ENCODE measurements at places on chromosomes 5 and 9.

- DNase-seq = no peak
These were observed 55.2 kb upstream of the SLIT3 start for GRCh38 chr5:169356181-169356580.

DNA sequence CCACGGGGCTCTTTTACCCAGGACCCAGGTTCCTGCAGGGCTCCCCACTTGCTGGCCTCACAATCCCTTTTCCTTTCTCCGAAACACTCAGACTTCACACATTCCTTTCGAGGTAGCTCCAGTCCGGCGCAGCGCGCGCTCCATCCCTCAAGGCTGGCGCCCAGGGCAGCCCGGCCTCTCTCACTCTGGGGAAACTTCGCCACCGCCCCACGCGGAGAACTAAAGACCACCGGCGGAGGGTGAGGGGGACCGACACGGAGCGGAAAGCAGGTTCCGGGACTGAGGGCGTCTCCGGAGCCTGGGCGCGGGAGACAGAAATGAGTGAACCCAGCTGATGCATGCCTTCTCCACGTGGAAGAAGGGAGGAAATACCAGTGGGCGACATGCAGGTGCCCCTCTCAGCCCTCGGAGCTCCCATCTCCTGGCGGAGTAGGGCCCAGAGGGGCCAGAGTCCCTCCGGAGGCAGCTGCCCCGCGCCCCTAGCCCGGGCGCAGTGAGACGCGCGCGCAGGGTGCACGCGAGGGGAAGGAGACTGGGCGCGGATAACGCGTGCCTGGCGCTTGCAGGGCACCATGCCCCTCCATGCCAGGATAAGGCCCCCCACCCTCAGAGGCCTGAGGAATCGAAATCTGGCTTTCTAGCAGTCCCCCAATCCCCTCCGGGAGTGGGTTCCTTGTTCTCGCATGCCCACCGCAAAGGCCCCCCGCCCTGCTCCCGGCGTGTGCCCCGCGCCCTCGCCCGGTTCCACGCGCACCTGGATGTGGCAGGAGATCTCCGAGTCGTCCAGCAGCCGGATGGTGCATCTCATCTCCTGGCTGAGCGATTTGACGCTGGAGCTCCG, 650 bp downstream of the FRMD3 start:
- DNase-seq = no peak

- DNase-seq = no peak
These were observed 2.2 kb upstream of the TSPAN17 start for GRCh38 chr5:176644878-176645670.

- no peak for DNase-seq
These were observed 130.6 kb downstream of the PDZD2 start for GRCh38 chr5:31769530-31769929.

GRCh38 chr5:133110709-133111108, 58.9 kb downstream of the HSPA4 start:
- DNase-seq = no peak

DNA sequence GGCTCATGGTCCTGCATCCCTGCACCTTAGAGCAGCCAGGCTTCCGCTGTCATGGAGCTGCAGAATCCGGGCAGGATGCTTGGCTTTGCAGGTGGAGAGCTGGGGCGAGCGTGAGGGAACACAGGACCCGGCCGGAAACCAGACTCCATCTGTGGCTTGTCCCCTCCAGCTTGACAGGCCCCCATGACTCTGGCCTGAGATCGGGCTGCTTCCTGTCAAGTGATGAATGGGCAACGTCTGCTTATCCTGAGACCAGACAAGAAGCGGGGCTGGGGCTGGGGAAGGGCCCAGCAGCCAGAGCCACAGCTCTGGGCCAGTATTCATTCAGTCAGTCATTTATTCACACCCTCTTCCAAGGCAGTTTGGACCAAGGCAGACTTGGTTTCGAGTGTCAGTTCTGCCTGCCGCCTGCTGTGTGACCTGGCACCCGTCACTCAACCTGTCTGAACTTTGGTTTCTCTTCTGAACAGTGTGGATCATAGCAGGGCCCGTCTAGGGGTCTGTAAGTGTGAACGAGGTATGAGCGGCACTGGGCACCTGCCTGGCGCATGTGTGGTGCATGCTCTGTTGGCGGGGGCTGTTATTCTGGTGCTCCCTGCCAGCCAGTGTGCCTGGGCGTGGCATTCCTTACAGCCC, 37.5 kb downstream of the NEK6 start:
- no peak for DNase-seq

GRCh38 chr5:152990649-152991048, 499.8 kb upstream of the GRIA1 start:
- no peak for DNase-seq

GRCh38 chr5:115816226-115817081, at the start of gene CDO1:
Gene CDO1 (minus strand): TSS chr5:115816659. CDS start chr5:115816397, 262 bp downstream.
- no peak for DNase-seq

GRCh38 chr9:128082151-128082550, 14.1 kb downstream of the SLC25A25 start:
- no peak for DNase-seq

- DNase-seq = no peak
These were observed 1890.7 kb upstream of the NUDT12 start for GRCh38 chr5:105453216-105453807.

DNA sequence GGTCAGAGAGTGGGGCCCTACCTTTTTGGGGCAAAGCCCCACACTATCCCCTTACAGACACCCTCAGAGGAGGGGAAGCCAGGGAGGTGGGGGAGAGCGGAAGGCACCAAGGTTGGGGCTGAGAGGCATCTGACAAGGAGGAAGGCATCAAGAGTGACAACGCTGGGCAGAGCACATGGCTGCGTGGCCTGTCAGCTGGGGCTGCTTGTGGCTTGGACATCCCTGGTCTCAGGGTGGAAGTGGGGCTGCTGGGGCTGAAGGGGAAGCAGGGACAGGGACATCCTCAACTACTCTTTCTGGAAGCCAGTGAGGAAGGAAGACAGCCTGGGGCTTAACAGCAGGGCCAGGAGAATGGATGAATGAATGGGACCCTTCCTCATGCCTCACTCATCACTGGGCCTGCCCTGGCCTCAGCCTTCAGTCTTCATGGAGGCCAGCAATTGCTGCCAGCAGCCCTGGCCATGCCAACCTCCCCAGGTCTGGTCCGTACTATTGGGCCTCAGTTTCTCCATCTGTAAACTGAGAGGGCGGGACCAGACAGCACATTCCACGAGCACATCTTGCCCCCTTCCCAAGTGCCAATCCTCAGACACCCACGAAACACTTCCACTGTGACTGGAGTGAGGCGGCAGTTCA, 993 bp upstream of the RALGDS start:
- no peak for DNase-seq

- DNase-seq = no peak
These were observed 5.3 kb upstream of the TBC1D9B start for GRCh38 chr5:179912951-179913350.

Measured in COLO829 (cell line).